ENCODE measurements at places on chromosomes 4 and X.

- no peak for DNase-seq
Measured at GRCh38 chr4:161519611-161520010, 644.2 kb downstream of the FSTL5 start.

DNA sequence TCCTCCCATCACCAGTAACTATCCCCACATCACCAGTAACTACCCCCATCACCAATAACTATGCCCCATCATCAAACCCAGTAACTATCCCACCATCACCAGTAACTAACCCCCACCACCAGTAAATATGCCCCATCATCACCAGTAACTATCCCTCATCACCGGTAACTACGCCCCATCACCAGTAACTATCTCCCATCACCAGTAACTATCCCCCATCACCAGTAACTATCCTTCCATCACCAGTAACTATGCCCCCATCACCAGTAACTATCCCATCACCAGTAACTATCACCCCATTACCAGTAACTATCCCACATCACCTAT is 2.9 kb downstream of the ASMTL start:
- no peak for DNase-seq

- no peak for DNase-seq
Measured at GRCh38 chr4:54440394-54441136, 211.5 kb downstream of the PDGFRA start.

DNA sequence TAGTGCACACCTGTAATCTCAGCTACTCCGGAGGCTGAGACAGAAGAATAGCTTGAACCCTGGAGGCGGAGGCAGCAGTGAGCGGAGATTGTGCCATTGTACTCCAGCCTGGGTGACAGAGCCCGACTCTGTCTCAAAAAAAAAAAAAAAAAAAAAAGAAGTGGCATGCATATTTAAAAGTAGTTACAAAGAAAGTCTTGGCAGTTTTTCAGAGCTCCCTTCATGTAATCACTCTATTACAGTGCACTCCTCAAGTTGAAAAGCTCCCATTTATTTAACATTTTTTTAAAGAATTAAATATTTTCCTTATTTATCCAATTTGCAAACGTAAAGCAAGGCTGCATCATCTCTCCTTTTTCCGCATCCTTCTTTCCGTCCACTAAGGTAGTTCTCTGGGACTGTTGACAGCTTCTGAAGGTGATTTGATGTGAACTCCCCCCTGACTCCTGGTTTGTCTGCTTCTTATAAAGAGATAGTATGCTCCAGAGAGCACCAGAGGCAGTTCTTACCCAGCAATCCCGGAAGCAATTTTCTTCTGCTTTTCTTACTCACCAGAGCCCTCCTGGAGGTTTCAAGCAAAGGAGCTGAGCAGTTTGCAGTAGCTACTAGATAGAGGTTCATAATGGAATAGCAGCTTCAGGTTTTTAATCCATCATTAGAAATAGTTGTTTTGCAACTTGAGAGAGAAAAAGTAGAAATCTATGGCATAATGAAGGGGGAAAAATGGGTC is 151.0 kb downstream of the PALLD start:
- no peak for DNase-seq

DNA sequence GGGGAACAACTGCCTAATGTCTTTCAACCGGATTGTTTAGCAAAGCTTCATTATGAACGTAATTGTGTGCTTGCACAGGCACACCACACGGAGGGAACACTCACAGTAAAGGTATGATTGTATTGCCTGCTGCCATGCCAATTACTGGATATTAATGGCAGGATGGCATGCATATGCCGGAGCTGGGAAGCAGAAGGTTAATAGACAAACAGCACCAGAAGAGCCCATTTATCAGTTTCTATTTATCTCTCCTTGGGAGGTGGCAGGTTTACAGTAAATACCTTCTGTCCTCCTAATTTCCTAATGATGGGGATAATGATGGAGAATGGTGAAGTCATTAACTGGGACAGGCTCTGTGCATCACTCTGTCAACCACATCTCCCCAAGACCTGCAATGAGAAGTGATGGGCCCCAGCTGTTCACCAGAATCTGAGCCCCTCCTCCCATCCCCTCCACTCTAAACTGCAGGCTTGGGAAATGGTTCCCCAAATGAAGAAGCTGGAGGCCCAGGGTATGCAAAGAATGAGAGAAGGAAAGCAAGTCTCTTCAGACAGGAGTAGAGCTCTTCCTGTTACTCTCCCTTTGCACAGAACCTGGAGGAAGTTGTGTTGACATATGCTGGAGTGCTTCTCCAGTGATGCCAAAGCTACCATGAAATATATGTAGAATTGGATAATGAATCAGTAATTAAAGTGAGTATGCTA is 160.8 kb downstream of the NAA11 start:
- no peak for DNase-seq

DNA sequence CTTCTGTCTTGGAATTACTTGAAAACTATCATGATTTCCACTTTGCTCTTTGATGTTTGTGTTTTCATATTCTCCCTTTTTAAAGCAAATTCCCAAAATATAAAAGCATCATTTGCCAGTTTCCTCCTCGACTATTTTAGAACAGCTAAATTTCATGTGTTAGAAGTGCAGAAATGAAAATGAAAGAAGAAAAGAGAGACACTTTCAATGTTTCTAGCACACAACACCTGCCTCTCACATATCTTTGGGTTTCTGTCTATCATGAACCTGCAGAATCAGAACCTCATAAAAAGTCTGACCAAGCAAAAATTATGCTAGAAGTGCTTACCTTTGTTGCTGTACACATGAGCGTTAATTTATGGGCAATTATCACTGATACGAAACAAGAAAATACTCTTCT is 1.9 kb upstream of the NEUROG2 start:
- DNase-seq = no peak

- no peak for DNase-seq
Measured at GRCh38 chrX:151397741-151398070, 700 bp downstream of the VMA21 start.

- no peak for DNase-seq
Measured at GRCh38 chr4:96497621-96498020, 657.7 kb downstream of the PDHA2 start.

DNA sequence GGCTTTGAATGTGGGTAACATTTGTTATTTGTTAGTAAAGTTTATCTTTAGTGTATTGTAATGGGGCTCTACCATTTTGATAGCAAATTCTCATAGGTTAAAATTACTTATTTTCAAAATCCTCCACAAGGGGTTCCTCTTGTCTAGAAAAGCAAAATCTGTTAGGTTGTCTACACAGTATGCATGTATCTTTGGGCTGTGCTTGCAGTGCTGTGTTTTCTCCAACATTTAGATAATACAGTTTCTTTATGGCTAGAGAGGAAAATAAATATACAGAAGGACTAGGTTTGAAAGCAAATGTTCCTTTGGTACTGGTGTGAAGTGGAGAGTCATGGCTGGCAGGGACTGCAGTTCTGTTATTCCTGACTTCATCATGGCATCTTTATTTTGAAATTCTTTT is 40.3 kb downstream of the POLR2B start:
- no peak for DNase-seq

GRCh38 chrX:94751611-94752010 is 1077.6 kb downstream of the FAM133A start:
- no peak for DNase-seq

- peak; percentile 22 for DNase-seq
Measured at GRCh38 chr4:109588176-109588575, 28.1 kb downstream of the MCUB start.

GRCh38 chr4:102153391-102153790 is 191.9 kb downstream of the SLC39A8 start:
- DNase-seq = no peak

- no peak for DNase-seq
Measured at GRCh38 chr4:143286701-143287571, 49.7 kb upstream of the GAB1 start.

All from stimulated activated CD8-positive, alpha-beta memory T cell treated with anti-CD3 and anti-CD28 coated beads, Interleukin-7, amount 100 ng/mL, for 48 hours (primary cell).